ENCODE measurements at places on chromosomes 1 and 21.

- DNase-seq, result no peak
Measured at GRCh38 chr1:56484695-56485094, 94.7 kb downstream of the PLPP3 start.

DNA sequence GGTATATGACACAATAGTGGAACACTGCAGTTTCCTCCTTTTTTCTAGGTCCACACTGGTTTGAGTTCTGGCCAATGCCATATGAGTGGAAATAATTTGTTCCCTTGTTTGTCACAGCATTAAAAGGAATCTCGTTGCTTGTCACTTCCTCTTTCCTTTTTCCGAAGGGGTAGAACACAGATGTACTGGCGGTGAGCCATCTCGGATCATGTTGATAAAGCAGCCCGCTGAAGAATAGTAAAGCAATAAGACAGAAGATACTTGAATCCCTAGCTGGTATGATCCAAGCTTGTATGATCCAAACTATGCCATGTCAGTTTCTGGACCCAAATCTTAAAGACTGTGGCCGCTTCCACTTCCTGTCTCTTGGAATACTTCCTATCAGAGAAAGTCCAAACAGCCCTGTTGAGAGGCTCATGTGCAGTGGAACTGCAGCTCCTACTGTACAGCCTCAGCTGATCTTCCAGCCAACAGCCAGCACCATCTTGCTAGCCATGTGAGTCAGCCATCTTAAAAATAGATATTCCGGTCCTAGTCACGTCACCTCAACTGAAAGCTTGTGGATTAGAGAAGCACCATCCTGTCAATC is 40.3 kb downstream of the CFHR5 start:
- peak; percentile 94 for DNase-seq

- DNase-seq, result no peak
Measured at GRCh38 chr1:200886594-200886993, 8.1 kb upstream of the INAVA start.

DNA sequence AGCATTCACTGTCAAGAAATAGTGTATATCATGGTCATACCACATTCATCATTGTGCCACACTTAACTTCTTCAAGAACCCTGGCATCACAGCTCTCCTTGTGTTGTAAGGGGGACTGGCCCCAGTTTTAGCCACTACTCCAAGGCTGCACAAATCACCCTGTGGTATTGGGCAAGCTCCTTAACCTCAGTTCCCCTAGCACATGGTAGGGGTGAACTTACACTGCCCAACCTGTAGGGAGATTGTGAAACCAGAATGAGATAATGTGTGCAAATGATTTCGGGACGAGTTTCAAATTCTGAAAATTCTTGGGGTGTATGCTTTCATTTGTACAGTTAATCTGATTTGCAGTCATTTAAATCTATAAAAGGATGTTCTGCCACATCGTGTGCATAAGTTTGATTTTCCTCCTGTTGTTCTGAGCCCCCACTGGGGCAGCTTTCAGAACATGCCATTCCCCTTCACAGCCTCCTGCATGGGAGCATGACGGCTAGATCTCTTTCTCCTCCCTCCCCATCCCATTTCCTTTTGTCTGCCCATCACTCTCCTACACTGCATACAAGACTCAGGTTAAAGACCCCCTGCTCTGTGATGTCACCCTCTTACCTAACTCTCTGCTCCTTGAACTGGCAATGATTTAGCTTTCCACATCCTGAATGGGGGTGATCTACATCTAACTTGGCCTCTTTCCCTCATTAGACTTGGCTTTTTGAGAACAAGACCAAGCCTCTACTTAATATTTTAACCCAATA is 290.3 kb downstream of the CHRM3 start:
- DNase-seq, result peak; percentile 33

- DNase-seq, result no peak
Measured at GRCh38 chr1:56452027-56453011, 127.0 kb downstream of the PLPP3 start.
